Hippocampal formation (tissue), 2 donors: ENCODE measurements at places on chromosomes 3 and 15.

DNA sequence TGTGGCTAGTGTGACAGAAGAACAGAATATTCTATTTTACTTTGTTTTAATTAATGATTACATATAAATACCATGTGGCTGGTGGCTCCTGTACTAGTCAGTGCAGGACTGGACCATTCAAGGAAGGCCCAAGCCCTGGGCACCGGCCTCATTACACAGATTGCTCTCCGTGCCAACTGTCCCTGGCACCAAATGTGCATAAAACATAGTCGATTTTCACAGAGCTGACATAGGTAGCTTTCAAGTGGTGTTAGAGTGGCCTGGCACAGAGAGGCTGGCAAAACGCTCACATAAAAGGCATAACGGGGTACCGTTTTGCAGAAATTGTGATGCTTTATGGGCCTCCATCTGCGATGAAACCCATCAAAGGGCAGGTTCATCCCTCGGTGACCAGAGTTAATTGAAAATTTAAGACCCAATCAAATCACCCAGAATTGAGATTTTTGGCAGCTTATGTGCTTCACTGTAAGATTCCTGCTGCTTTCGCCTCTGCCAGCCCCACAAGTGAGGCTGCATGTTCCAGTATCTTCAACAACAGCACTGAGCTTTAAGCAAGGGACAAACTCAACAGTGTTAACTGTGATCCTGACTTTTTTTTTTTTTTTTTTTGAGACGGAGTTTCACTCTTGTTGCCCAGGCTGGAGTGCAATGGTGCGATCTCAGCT lies 25.9 kb downstream of the RFTN1 start:
- no peak for DNase-seq

- no peak for DNase-seq
Observed at GRCh38 chr3:176570992-176571391, 626.3 kb downstream of the TBL1XR1 start.

GRCh38 chr3:193744048-193744821 lies 151.2 kb downstream of the OPA1 start:
- no peak for DNase-seq

DNA sequence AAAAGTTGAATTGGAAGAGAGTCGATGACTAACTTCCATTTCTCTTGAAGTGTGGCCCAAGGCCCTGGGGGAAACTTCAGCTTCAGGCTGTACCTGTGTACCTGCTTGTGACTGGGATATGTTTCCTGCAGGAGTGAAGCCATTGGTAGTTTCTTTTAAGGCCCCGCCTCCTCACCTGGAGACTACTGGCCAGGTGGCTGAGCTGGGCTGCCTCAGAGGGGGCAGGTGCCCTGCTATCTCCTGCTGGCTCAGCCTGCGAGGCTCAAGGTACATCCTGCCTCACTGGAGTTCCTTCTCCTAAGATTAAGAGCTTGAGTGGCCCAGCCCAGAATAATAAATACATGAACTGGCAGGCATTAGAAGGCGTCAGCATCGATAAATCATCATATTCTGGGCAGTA lies 121.6 kb upstream of the ROPN1 start:
- DNase-seq = no peak

DNA sequence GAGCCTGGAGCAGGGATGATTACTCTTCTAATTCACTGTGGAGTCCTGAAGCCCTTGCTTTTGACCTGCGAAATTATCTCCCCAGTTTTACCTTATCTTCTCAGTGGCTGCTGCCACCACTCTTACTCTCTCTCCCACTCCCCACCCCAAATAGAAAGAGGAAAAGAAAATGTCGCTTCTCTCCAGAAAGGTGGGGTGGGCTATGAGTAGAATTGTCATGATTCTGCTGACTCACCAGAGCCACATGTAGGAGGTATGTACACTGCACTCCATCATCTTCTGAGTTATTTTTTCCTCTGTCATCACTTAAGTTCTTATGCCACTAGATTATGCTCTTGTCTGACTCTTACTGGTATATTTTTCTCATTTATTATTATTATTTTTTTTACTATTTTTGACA lies 43.9 kb upstream of the TMEM158 start:
- DNase-seq = no peak

DNA sequence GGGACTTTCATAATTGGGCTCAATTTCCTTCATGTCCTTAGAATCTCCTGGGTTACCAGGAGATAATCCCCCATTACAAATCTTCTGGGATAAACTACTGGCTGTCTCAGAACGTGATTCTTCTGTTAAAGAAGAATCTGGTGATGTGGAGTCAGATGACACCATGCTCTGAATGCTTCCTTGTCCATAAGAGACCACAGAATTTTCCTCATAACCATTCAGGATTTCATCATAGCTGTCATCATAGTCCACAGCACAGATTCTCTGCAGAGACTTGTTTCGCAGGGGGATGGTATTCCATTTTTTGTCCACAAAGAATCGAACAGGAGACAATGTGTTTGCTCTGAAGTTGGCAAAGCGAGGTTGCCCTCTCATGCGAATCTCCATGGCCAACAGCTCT lies 109.8 kb upstream of the TSPAN3 start:
- no peak for DNase-seq

GRCh38 chr15:59917504-59918157 lies 86.5 kb upstream of the FOXB1 start:
- DNase-seq = no peak

GRCh38 chr3:63430875-63431274 lies 152.8 kb downstream of the SYNPR start:
- DNase-seq = no peak

- DNase-seq = no peak
Observed at GRCh38 chr3:49032646-49033304, 3.6 kb upstream of the IMPDH2 start.

DNA sequence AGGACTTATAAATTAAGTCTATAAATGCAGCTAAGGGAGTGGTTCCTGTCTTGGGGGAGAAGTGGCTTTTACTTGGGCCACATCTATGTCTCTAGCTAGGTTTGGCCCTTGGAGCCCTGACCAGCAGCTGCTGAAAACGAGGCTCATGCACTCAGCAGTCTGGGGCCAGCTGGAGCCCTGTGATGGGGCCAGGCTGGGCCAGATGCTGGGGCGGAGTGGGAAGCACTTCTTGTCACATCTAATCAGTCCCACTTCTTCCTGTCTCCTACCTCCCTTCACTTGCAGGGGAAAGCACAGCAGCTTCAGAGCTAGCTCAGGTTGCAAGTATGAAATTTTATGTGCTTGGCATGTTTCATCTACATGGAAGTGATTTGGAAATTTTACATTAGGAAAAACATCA lies 209.9 kb upstream of the ROPN1 start:
- DNase-seq = no peak

DNA sequence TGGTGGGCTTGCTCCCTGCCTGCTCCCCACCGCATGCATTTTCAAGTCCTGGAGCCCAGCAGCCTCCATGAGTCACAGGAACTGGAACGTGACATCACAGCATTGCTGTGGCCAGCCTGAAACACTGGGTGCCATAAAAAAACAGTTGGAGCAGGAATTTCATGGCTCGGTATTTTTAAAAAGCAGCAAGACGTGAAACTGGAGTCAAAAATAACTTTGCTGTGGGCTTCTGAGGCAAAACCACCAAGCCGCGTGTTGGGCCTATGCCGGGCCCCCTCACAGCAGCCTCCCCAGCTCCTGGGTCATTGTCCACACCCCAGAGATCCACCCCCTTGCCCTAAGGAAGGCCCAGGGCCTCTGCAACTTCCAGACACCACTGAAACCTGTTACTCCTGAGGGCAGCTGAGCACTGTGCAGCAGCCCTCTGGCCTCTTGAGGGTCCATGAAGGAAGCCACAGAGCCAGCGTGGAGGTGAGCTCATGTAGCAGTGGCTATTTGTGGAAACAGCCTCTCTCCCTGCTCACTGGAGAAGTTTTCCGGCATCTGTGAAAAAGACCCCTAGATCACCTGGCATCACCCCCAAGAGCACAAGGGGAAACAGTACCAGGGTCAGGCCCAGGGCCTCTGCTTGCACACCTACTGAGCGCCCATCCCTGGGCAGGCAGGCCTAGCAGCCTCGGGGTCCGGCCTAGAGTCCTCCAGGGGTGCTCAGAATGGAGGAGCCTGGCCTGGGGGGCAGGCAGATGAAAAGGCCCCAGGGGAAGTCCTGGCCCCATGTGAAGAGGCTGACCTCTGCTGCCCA lies 34.0 kb upstream of the DUSP7 start:
- no peak for DNase-seq

DNA sequence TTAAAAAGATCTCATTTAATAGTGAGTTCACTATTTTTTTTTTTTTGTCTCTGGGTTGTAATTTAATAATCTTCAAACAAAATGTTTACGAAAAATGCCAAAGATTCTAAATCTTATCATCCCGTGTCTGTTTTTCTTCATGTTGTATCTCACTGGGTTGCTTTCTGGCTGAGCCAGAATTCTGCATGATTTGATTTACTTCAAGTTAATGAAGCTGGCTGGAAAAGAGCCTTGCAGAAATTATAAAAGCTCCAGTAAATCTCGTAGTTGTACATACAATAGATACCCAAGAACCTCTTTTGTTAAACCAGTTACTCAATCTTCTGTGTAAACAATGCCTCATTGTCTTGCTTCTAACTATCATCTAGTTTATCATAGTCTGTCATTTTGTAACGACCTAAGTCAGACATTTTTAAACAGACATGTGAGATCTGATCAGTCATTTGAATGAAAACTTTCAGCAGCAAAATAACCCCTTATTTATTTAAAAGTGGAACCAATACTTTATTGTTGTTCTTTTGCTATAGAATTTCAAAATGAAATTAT lies 249.0 kb downstream of the MCTP2 start:
- no peak for DNase-seq

DNA sequence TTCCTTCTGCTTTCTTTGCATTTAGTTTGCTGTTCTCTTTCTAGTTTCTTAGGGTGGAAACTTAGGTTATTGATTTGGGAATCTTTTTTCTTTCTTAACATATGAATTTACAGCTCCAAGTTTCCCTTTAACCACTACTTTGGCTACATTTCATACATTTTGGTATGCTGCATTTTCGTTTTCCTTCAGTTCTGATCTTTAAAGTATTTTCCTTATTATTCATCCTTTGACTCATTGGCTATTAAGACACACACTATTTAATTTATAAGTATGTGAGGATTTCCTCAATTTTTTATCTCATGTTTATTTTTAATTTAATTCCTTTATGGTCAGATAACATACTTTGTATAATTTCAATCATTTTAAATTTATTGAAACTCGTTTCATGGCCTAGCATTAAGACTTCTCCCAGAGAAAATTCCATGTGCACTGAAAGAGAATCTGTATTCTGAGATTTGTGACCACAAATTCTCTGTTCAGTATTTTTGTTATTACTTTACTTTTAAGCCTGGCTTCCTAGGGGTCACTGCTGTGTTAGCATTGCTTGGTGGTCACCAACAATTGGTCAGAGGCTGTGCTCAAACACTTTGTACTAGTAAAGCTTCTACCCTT lies 87.7 kb downstream of the CFAP20DC start:
- DNase-seq = no peak

GRCh38 chr15:96358821-96359615 lies 28.5 kb downstream of the NR2F2 start:
- no peak for DNase-seq

GRCh38 chr3:66261355-66261754 lies 40.6 kb downstream of the SLC25A26 start:
- no peak for DNase-seq

DNA sequence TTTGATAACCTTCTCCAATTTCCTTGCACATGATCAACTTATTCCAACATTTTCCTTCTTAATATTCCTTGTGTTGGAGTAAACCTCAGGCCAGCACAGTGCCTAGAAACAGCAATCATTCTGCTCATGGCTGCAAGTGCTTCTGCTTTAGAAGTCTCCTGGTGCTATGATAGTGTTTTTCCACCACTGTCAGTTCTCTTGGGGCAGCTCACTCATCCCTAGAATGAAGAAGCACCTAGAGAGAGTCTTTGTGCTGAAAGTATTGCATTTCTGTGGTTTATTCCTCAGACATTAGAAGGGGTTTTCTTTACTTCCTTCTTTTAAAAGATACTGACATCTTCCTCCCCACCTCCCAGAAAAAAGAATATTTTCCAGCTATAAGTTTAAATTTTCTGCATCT lies 183.5 kb downstream of the RYR3 start:
- no peak for DNase-seq

DNA sequence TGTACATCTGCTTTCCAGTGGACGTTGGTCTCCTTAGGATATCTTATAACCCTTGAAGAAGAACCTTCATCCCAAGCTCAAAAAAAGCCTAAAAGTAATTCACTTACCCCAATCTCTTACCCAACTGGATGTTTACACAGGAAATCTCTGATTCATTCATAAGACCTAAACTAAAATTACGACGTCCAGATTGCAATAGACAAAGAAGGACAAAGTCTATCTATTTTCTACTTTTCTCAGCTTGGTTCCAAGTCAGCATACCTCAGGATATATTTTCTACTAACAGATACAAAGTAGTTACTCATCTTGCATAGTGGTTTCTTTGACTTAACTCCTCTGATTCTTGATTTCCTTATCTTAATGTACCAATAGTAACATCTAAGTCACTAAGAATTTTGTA lies 669.9 kb downstream of the OTOL1 start:
- DNase-seq = no peak
